ENCODE measurements at places on chromosomes 16 and 17. TPM values are rescaled to one million over a fixed set of nuclear protein-coding genes. Genes with fewer than 3 reads are reported as not detected.

Gene PPP1R27
- not detected for total RNA-seq

Gene CLEC3A
- total RNA-seq: not detected

DNA sequence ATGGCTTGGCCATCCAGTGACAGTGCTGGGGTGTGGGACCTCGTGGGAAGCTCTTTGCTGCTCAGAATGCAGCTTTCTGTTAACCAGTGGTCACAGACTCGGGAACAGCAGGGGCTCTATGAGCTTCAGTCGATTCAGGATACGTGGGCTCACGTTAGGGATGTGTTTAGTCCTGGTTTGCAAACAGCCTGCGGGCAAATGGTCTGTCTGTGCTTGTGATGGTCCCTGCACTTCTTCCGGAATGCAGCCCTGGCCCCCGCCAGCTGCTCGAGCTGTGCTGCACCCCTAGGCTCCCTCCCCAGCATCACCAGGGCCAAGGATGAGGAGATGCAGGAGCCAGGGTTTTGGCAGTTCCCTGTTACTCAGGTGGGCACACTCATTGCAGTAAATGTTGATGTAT is 172.8 kb upstream of the CHMP6 start:
- DNase-seq: no peak

- peak; percentile 97 for DNase-seq
Measured at GRCh38 chr16:89720813-89721545, at the start of the genes VPS9D1 and ZNF276. TSS of gene VPS9D1 (minus strand) at chr16:89720898. CDS start at chr16:89720861, 37 bp downstream. TSS of gene ZNF276 (plus strand) at chr16:89721537. CDS start at chr16:89721641, 104 bp downstream.
